H4 (cell line): ENCODE measurements at places on chromosomes 1 and 21. TPM values are rescaled to one million over a fixed set of nuclear protein-coding genes. Genes with fewer than 3 reads are reported as not detected.
A peak's percentile ranks its signal among the peaks of the same experiment; 100 is the strongest.

DNA sequence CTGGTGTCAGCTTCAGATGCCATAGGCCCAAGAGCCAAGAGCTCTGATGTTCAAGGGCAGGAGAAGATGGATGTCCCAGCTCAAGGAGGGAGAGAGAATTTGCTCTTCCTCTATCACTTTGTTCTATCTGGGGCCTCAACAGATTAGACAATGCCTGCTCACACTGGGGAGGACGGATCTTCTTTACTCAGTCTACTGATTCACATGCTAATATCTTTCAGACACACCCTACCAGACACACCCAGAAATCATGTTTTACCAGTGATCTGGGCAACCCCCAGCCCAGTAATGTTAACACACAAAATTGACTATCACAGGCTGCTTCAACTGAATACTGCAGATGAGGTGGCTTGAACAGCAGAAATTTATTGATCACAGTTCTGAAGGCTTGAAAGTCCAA lies 69.0 kb downstream of the OLFML3 start:
- DNase-seq, result no peak

DNA sequence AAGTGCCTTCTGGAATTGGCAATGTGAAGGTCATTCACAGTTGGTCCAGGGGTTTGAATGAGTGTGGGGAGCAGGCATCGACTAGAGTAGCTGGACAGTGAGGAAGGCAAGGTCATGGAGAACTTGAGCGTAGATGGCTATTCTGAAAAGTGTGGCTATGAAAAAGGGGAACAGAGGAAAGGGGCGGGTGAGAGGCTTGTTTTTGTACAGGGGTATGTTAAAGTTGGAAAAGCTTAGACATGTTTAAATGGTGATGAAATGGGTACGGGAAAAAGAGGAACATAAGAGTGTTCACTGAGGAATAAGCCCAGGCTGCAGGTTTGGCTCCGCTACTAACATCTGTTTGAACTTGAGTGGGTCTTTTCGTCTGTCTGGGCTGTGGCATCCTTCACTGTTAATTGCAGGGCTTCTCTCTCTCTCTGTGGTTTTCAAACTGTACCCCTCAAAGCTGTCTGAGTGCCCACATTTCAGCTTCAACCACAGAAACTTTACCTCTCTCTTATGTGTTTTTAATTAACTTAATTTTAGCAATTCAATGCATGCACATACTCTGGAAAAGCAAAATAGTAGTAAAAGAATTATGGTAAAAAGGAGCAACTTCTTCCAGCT lies 70.8 kb upstream of the COA6 start:
- DNase-seq, result no peak

PDE9A gene
- 2.7 and 6.4 TPM in 2 replicates for total RNA-seq

ERICH3 gene
- 0.29 TPM in 1 of 2 replicates, not detected in the other for total RNA-seq

PSMB4 gene
- total RNA-seq, result 726 and 740 TPM in 2 replicates

- no peak for DNase-seq
These were observed 50.5 kb downstream of the CD2 start for GRCh38 chr1:116804736-116805135.

DNA sequence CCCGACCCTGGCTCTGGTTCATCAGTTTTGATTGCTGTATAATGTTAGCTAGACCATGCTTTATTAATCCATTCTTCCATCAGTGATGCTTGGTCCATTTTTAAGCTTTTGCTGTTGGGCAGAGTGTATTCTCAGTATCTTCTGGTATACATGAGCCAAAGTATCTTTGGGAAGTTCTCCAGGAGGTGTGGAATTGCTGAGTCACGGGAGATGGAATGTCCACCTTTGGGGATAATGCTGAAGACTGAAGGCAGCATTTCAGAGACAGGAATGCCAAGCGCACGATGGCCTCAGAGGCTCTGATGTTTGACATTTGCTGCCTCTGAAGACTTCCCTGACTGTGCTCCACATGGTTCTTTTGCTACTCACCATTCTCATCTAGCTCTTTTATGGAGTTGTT lies 266.3 kb upstream of the KAZN start:
- no peak for DNase-seq

DNA sequence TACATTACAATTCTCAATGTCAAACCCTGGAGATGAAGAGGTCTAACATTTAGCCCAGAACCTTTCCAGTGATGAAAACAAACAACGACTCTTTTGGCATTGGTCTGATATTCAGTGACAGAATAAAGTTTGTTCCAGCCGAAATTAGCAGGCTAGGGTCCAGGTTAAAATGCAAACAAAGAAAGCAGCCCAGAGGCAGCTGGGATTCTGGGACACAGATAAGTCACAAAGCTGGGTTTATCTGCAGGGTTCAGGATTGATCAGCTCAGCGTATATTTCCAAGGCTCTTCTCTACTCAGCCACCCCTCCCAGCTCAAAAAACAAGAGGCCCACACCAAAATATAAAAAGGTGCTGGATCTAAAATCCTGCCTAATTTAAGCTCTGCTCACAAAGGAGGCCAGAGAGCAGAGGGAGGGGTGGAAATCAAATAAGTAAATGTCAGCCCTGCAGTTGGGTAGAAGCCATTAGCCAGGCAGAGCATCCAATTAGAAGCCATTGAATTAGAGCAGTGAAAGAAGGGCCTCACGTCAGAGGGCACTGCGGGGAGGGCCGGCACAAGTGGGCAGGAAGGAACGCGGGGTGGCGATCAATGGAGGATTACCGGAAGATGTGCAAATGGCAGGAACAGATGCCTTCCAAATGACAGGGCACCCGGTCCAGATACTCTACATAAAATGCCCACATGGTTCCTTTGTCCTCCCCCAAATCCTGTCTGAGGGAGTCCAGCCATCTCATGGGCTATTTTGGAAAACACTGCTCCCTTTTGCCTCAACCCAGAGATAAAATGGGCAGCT lies 3.2 kb upstream of the KLHDC8A start:
- no peak for DNase-seq

DNA sequence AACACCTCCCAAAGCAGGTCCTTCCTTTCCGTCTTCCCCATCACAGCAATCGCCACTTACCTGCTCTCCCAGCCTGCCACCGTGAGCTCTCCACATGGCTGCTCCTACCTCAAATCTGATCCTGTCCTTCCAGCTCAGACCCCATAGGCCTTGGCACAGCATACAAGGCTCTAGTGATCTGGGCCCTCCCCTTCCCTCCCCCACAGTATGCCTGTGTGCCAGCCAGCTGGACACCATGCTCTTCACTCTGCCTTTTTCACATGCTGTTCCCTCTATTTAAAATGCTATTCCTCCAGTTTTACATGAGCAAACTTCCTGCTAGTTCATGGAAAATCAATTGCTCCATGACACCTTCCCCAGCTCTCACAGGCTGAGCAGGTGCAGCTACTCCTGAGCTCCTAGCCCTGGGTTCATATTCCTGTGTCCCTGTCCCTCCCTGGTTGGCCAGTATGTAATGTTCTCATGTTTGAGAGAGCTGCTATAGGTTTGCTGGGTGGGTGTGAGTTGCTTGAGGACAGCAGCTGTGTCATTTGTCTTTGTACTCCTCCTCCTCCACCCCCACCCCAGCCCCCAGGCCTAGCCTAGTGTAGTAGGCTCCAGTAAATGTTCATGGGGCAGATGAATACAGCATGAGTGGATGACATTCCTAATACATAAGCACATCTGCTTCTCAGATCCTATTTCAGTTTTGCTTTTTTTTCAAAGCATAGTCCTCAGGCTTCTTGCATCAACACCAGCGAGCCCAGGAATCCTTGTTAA lies 6.3 kb upstream of the TNNT2 start:
- DNase-seq, result peak; percentile 47

VTCN1 gene
- not detected in 2 replicates for total RNA-seq

GRCh38 chr21:38766987-38767722 lies 38.6 kb upstream of the ETS2 start:
- peak; percentile 23 for DNase-seq

DNA sequence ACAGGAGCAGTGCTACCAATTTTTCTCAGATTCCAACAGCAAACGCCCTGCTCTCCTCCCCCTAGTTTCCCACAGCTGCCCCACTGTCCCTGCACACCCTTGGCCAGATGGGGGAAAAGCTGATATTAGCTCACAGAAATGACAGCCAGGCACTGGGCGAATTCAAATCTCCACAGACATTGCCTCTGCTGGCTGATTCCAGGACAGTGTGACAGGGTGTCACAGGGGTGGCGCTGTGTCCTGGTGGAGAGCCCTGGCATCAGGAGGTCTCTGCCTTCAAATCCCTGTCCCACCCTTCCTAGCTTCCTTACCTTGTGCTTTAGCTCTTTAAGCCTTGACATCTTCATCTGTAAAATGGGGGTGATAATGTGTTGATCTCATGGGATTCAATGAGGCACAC lies 10.4 kb downstream of the OLIG1 start:
- DNase-seq, result no peak

DNA sequence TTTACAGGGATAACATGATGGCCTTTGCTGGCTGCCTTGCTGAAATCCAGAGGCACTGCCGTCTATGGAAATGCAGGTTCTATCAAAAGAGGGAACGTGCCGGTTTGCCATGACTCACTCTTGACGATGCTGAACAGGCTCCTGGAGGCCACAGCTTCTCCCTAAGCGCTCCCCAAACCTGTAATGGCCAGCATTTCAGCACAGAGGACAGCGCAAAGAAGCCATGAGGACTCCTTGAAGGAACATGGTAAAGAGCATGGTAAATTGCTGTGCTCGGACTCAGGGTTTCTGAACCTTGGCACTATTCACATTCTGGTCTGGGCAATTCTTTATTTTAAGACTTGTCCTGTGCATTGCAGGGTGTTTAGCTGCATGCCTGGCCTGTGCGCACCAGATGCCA lies 217.5 kb downstream of the CAMTA1 start:
- no peak for DNase-seq

DNA sequence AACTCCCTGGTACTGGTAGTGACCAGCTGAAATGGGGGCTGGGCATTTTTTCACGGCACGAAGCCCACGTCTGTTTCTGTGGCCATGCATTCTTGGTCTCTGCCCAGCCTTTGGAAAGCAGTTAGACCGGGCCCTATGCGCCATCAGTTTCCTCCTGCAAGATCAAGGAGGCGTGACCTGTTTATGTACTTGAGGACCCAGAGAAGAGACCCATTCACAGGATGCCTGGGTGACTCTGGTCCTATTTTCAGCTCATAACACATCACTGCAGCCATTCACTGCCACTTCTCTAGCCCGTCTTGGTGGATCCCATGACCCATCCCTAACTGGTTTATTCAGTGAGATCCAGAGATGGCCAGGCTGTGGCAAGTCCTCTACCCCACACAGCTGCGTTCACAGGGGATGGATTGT lies 70.4 kb downstream of the SPSB1 start:
- DNase-seq, result no peak

GRCh38 chr1:230332575-230333066 lies 93.5 kb downstream of the PGBD5 start:
- DNase-seq, result no peak

GRCh38 chr1:232629250-232630046 lies 485 bp downstream of the SIPA1L2 start:
- peak; percentile 12 for DNase-seq

PROK1 gene
- total RNA-seq, result not detected in 2 replicates

RXFP4 gene
- not detected in 2 replicates for total RNA-seq

GRCh38 chr1:104760017-104760416 lies 1010.3 kb downstream of the AMY1C start:
- DNase-seq, result no peak

PLEKHA6 gene
- 1.2 and 3.4 TPM in 2 replicates for total RNA-seq

- DNase-seq, result no peak
These were observed 32.2 kb upstream of the ZNF326 start for GRCh38 chr1:89962742-89963075.
